ENCODE measurements at places on chromosomes 5 and 9.

- no peak for DNase-seq
Observed at GRCh38 chr9:94822273-94822672, 95.8 kb downstream of the AOPEP start.

- no peak for DNase-seq
Observed at GRCh38 chr5:166758151-166758550, 1533.3 kb upstream of the WWC1 start.

- no peak for DNase-seq
Observed at GRCh38 chr9:109721001-109721400, 59.0 kb upstream of the PALM2AKAP2 start.

DNA sequence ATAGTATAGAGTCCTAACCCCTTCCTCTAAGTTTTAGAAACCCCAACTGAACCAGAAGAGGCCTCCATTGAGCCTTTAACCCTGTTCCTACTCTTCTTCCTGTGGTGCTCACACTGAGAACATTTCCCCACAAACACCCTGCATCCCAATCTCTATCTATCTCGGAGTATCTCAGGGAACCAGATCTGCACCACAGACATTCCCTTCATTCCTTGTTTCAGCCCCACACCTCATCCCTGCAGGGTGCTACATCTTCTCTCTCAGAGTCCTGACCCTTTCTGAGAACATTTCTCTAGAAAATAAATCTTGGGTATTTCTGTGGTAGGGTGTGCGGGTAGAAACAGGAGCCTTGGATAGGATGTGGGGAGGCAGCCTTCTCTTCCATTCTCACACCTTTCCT, 507.8 kb downstream of the PDE4D start:
- DNase-seq: no peak

DNA sequence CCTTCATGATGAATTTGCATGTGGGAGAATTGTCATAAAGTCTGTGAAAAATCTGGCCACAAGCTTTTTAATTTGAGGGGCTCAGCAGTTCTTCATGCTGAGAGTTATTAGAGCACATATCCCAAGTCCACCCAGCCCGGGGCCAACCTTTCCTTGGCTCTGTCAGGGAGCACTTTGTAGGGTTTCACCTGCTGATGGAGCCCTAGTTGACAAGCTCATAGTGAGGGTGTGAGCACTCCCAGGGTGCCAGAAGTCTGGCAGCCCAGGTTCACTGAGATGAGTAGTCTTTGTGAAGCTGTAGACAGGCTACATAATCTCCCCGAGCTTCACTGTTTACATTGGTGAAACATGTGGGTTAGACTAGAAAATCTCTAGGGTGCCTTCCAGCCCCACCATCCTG, 97.2 kb upstream of the NREP start:
- no peak for DNase-seq

DNA sequence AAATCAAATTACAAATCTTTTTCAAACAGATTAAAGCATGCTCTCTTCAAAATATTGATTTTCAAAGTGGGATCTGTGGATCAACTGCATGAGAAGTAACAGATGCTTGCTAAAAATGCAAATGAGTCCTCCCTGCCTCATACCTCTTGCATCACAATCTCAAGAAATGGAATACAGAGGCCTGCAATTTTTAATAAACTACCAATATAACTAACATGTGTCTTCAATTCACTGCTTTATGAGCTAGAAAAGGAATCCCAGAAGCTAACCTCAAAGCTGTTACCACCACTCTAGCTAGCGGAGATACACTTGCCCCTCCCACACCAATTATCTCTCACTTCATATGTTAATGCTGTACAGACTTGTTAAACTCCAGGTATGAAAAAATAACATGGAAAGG, 9.6 kb downstream of the OR13C5 start:
- DNase-seq: no peak

GRCh38 chr9:100228352-100228869, 124.3 kb downstream of the TEX10 start:
- DNase-seq: no peak

- DNase-seq: no peak
Observed at GRCh38 chr9:83554278-83554677, 16.1 kb upstream of the FRMD3 start.

DNA sequence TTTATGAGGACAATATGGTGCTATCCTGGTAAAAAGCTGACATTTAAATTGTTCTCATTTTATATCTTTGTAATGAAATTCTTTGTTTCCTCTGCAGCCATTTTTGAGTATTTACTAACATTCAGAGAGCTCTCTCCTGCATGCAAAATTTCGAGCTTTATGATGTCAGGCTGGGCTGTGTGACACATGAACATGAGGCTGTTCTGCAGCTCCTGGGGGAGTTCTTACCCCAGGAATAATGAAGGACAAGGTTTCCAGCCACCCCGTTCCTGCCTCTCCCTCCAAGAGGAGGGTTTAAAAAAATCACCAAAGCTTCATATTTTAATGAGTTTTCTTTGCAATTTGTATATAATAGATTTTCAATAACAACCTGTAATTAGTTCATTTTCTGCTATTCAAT, 252.4 kb downstream of the HSPA4 start:
- DNase-seq: no peak

- DNase-seq: no peak
Observed at GRCh38 chr9:93984860-93985259, 29.7 kb upstream of the BARX1 start.

- DNase-seq: no peak
Observed at GRCh38 chr5:68502531-68502930, 287.0 kb downstream of the PIK3R1 start.

GRCh38 chr9:92151691-92152393, 36.6 kb upstream of the SPTLC1 start:
- no peak for DNase-seq

- DNase-seq: peak; percentile 69
Observed at GRCh38 chr9:35903049-35903448, 3.0 kb upstream of the HRCT1 start.

DNA sequence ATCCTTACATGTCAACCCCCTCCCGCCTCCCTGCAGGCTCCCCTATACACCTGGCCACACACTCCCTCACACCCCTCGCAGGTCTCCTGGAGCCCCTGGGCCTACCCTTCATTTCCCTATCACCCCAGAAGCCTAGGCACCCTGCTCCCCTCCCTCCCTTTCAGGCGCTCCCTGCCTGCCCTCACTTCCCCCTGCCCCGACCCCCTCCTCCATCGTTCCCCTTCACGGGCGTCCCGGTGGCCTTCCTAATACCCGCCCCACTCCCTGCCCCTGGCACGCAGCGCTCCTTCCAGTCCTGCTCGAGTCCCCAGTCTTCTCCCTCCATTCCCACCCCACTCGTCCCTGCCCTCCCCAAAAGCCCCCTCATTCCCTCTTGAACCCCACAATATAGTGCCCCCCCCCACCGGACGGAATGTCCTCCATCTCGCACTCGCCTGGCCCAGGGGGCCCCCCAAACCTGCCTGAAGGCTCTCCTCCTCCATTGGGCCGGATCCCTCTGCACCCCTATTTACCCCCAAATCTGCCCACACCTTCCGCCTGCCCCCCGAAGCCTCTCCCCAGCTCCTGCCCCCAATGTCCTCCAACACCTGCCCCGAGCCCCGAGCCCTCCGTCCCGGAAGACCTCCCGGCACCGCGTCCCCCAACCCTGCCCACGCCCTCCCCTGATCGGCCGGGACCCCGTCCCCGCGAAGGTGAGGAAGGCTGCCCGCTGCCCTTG, 746 bp downstream of the STRBP start:
- no peak for DNase-seq

DNA sequence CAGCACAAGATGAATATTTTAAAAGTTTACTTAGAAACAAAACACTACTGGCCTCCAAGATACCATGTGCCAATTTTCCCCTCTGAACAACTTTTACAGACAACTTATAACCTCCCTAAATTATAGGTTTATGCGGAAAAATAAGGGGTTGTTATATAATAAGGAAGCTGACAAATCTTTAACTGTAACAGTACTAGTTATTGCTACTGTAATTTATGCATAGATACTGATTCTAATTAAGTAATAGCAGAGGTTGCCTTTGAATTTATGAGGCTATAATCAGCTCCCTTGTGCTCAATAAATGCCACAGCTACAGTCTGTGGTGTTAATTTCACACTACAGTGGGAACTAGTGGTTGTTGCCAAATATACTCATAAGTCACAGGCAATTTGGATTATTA, 291.3 kb upstream of the PCSK5 start:
- no peak for DNase-seq

DNA sequence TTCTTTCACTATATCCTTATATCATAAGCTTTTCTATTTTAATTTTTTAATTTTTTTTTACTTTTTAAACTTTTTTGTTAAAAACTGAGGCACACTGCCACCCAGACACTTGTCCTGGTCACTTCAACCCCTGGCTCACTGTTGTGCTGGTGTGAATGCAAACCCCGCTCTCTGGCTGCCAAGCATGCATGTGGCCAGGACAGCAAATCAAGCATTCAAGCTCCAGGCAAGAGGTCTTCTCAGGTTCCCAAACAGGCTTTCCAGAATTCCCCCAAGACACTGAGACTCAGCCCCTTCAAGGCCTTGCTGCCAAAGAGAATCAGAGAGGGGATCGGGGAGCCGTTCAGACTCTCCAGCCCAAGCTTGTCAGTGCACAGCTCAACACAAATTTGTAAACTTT, 139.9 kb downstream of the FANCC start:
- no peak for DNase-seq

GRCh38 chr5:88954511-88954910, 71.5 kb upstream of the MEF2C start:
- no peak for DNase-seq

DNA sequence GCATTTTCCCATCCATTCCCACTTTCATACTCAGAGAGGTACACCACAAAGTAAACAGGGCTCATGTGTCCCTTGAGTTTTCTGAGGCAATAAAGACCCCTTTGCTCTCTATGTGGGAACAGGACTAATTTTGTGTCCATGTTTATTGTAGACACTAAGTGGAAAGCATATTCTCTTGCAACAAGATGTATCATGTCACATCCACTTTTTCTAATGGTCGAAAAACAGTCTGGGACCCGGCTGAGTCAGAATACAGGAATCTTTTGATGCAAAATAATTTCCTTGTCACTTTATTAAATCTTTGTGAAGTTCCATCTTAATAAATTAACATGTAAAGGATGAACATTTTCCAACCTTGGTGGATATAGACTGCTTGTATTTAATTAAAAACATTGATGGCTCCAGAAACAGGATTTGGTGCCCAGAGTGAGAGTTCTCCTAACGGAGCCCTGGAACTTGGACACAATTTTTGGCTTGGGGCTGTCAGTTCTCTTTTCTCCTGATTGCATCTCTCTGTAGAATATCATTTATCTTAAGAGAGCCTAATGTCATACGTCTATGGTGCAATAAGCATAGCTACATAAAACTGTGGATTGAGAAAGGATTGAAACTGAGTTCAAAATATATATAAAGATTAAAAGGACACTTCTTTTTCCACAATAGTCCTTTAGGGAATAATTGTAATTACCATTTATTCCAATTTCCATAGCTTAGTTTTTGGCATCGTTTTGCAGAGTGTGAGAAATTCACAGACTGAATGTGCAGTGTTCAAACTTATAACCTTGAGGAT, 1116.7 kb upstream of the SEMA6A start:
- no peak for DNase-seq

GRCh38 chr9:13556656-13557055, 277.2 kb upstream of the MPDZ start:
- DNase-seq: no peak

DNA sequence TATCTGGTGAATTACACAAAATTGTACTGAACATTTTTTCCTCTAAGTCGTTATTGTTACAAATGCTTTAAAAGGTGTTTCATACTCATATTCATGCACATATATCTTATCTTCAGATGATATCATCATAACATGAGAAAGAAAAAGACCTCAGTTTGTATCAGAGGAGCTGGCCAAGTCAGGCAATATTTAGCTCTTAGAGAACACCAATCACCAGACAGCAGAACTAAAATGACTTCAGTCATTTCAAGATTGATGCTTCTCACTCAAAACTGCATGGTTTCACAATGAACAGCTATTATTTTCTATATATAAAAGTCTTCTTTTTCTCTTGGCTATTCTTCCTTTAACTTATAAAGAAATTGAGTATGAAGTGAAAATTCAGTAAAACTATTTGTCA, 44.6 kb downstream of the TSSK1B start:
- DNase-seq: no peak

DNA sequence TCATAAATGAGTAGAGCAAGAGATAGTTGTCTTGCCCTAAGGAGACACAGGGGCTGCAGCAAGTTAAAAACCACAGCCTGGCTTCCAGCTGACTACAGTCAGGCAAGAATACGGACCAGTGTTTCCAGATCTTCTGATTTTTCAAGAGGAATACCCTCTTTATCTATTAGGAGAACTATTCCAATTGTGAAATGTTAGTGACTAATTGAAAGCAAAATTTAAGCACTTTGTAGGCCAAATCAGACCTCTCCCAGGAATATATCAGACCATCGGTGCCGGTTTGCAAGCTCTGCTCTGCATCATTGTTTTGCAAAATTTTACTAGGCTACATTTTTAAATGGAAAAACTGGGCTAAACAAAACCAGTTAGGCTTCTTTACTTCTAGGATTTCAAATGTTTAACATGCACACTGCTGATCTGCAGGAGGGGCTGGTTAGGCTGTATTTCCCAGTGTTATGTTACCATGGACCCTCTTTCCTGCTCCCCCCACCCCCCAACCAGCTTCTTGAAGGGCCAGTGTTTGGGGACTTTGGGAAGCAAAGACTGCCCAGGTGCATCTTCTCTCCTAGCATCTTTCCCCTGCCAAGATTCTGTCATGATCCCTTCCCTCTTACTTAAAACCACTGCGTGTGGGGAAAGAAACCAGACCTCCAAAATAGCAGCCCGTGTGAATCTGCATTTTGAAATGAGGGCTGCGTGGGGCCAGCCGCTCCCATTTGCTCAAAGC, 1.1 kb upstream of the ARSI start:
- no peak for DNase-seq

DNA sequence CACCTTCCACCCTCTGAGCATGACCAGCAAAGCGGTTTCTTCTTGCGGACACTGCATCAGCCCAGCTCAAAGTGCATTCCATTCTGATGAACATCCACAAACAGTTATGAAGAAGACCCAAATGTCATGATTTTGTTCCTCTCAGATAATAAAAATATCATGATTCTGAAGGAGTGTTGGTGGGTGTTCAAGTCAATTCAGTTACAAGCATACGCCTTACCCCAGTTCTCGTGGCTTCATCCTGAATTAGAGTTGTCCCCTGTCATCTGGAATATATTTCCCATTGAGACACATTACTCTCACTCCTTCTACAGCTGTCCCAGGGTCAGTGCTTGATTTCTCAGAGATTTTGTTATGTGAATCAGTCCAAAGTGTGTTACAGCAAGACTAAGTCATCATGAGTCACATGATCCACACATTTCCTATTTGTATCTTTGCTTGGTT, 325.4 kb downstream of the RFX3 start:
- no peak for DNase-seq

- DNase-seq: peak; percentile 81
Observed at GRCh38 chr9:134024828-134025605, at the start of gene BRD3OS. Gene BRD3OS, plus strand, starts transcription at chr9:134025481. Its CDS starts 1,267 bp downstream, at chr9:134026748.

- DNase-seq: no peak
Observed at GRCh38 chr5:56819060-56819881, 3.9 kb downstream of the MAP3K1 start.

Measured in T-helper 2 cell (primary cell).